GM23338 (cell line): ENCODE measurements at places on chromosomes 12 and 14. TPM values are rescaled to one million over a fixed set of nuclear protein-coding genes. Genes with fewer than 3 reads are reported as not detected.

DNA sequence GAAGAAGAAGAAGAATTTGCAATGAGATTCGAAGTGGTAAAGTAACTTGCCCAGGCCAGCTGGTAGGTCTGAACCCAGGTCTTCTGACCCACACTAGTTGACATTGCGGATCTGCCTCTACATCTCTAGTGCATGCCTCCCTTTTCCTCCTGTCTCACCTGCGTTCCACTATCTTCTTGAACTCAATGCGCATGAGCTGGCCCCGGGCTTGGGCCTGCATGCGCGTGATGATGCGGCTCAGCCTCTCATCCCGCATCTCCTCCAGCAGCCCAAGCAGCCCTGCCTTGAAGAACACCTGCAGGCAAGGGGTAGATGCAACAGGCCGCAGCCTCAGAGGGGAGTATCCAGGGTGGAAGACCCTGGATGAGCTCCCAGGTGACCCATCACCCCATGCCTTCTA lies 11.9 kb downstream of the MYH6 start:
- DNase-seq: no peak

Gene KRT79
- total RNA-seq: 0.21 TPM in 1 of 2 replicates, not detected in the other

- DNase-seq: no peak
These were observed 329.4 kb upstream of the TBX3 start for GRCh38 chr12:115013236-115013981.

- DNase-seq: peak; percentile 74
These were observed 107.2 kb downstream of the DUSP6 start for GRCh38 chr12:89245090-89245489.

DNA sequence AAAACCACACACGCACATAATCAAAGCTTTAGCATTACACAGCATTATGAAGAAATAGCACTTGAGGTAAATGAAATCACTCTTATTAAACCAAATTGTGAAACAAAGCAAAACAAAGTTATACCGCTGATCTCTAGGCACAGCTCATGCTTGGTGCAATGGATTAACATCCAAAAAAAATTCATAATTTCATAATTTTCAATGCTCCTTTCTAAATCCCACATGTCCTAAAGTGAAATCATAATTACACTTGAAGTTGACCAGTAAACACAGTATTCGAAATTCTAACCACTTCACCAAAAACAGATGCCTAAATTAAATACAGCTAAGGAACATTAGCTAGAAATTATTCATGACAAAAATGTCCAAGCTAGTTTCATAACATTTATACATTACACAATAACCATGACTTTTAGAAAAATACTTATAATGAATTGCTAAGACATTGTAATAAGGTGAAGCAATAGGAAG lies 1.5 kb downstream of the MLH3 start:
- no peak for DNase-seq

GRCh38 chr12:26277506-26278246 lies 82.3 kb downstream of the SSPN start:
- no peak for DNase-seq

DNA sequence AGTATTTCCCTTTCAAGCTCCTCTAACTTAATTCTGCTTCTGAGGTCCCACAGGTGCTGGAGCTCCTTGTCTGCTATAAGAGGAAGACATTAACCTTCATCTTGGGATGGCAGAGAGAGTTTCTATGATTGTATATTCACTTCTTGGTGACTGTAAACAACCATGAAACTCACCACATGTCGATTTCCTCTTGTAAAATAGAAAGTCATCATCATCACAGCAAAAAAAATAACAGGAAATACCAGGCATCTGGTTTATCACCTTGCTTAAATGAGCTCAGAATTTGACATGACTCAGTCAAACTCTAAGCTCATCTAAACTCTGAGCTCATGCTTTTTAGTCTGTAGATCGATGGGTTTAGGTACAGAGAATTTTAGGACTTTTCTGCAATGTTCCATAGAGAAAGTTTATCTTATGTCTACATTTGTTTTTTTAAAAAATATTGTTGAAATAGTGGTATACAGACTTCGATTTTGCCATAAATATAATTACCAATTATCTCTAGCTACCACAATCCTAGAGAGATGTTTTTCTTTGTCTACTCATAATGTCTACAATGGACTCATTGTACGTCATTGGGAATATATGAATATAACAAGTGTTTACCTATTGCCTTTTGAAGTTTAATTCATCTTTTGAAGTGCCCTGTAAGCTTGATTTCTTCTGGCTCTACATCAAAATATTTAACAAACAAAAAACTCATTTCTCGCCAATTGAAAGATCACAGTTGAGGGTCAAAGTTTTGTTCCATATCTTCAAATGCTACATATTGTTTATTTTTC lies 58.4 kb downstream of the IGF1 start:
- no peak for DNase-seq

DNA sequence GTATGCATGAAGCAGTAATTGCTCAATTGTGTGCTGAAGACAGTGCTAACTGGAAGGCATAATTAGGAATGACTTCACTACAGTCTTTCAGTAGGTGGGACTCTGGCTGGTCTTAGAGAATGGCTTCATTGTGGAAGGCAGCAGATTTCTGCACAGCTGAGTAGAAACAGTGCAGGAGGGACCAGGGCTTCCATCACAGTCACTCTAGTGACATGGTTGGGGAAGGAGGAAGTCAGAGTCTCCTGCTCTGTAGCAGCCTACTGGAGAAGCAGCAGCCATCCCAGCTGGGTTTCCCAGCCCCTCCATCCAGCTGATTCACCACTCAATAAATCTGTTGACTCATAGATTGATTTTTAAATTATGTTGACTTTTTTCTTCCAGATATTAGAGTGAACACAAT lies 80.6 kb upstream of the DBX2 start:
- no peak for DNase-seq

DNA sequence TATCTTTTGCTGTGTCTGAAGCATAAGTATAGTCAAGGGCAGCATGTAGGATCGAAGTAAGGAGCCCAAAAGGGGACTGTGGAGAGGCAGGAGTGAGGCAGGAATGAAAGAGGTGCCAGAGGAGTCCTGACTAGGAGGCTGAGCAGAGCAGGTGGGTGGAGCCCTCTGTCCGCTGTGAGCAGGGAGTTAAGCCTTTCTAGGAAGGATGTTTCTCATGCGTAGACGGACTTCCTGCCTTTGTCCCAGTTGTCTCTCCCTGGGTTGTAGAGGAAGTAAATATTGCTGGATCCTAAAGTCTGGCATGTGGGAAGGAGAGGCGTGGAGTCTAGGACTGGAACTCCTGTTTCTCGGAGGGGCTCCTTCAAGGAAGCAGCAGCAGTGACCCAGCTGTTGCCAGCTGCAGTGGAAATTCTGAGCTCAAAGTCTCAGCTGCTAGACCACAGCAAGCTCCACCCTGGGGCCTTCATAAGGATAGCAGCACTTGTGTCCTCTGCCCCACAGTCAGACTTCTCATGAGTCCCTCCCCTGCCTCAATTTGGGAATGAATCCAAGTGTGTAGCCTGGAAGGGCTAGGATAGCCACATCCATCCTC lies 44.0 kb downstream of the RBMS2 start:
- DNase-seq: peak; percentile 63

Gene JPH4
- 28.5 and 29.9 TPM in 2 replicates for total RNA-seq

- peak; percentile 8 for DNase-seq
These were observed 51.6 kb upstream of the SRP54 start for GRCh38 chr14:34931206-34931605.

- no peak for DNase-seq
These were observed 7.4 kb upstream of the CCDC88C start for GRCh38 chr14:91424813-91425530.

DNA sequence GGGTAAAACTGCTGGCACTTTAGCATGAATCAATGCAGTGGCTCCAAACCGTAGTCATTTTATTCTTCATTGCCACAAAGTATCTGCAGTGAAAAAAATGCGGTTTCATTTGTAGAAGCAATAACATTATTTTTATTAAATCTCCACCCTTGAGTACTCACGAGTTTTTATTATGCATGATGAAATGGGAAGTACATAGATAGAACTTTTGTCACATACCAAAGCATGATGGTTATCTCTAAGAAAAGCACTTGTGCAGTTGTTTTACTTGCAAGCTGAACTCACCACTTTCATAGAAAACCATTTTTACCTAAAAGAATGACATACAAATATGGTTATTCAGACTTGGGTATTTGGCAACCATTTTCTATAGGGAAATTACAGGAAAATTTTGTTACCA lies 90.3 kb downstream of the PELI2 start:
- DNase-seq: no peak

Gene MTHFD1
- 219 and 252 TPM in 2 replicates for total RNA-seq

DNA sequence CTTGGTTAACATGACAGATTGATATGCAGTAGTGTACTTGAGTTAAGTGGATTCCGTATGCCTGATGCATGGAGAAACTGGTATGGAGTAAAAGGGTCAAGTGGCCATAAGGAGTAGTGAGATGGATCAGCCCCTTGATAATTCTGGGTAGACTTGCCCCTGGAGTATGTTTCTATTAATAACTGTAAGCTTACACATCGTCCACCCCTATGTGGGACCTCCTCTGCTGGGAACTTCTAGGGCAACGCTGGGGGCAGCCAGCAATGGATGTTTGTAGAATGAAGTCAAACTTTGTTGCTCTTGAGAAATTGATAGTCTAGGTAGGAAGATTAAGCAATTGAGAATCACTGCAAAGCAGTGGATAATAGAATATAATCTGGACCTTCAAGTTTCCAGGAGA lies 3.5 kb downstream of the C12orf75 start:
- no peak for DNase-seq

Gene ZC3H14
- 80.3 and 87.9 TPM in 2 replicates for total RNA-seq

DNA sequence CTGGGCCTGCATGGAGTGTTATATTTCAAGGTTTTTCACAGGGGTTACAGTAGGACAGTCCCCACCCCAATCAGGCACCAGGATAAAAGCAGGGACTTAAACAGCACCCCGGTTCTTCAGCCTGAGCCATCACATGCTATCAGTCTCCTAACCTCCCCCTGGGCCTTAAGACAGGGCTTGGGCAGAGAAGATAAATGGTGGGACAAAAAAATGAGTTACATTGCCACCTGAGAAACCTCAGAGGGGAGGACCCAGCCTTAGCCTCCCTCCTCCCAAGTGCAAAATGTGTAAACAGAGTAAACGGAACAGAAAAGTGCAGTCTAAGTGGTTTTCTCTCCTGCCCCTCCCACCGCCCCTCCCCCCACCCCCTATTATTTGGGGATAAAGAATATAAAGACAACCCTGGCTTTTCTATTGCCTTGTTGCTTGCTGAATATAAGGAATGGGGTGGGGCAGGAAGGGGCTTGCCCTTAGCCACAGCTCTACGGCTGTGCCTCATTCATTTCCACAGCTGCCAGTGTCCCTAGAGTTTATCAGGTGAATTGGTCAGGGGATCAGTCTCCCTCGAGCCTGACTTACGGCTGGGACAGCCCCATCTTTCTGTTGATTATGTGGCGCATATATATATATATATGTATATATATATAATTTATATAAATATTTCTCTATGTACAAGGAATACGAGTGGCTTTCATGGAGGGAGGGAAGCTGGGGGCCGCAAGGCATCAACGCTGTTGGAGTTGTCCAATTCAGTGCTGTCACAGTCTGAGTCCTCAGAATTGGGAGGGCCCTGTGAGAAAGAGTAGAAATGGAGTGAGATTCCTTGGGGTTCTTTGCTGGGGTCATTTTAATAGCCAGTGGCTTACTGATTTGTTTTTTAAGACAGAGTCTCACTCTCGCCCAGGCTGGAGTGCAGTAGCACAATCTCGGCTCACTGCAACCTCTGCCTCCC lies 18.5 kb downstream of the MAP3K12 start:
- no peak for DNase-seq

DNA sequence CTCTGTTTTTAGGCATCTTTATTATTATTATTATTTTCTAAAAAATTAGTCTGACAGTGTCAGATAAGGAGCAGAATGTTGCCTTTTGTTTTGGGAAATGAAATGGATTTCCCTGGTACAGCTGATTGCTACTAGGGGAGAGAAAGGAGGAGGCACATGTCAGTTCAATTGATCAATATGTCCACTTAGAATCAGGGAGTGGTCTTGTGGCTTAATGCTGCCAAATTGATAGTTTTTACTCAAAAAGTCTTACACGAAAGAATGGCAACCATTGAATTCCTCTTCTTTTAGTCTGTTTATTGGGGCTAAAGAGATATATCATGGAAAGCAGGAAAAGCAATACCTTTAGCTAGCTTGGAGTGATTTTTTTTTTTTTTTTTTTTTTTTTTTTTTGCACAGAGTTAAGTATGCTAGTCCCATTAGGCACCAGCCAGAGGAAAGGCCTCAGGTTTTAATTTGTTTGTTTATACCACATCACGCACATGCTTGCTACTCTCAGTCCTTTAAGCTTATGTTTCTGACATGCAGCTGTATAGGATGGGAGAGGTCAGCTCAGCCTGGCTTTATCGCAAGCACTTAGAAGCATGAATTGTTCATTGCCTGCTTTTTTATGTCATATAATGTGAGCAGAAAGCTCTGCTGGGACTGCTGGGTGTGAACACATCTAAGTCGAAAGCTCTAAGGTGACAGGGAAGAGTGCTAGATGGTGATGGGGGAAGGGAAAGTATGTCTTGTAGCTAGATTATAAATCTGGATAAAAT lies 1.4 kb downstream of the AKAP6 start:
- no peak for DNase-seq

Gene RTN1
- 3.7 and 4.3 TPM in 2 replicates for total RNA-seq

GRCh38 chr12:62683776-62684569 lies 217.3 kb downstream of the MON2 start:
- peak; percentile 27 for DNase-seq

DNA sequence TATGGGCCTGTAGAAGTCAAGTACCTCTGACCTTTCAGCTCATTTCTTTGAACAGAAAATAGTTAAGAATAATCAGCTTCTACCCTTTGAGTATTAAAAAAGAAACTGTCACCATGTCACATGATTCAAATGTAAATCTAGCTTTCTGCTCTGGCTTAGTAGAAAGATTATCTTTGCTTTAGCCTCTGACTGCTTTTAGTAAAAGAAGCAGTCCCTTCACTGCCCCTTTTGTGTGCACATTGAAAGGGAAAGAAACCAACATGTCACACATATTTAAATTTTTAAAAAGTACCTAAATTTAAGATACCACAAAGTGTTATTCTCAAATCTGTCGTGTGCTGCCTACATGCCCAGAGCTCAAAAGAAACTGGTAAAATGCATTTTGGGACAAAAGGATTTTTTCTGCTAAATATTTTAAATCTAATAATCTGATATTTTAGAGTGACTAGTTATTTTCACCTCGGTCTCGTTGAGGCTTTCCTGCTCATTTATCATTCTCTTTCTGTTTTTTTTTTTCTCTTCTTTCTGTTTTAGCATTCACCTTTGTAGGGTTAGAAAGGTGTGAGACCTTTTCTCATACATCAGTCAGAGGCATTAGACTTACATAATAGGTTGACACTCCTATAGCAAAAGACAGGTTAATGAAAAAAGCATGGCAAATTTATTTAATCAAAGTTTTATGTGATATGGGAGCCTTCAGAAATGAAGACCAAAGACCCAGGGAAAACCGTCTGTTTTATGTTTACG lies 41.3 kb downstream of the SLC16A7 start:
- no peak for DNase-seq

- DNase-seq: no peak
These were observed 26.9 kb downstream of the MVK start for GRCh38 chr12:109600481-109600880.
